Gastroesophageal sphincter (tissue), 4 donors: ENCODE measurements at places on chromosomes 1 and 21.
A peak's percentile ranks its signal among the peaks of the same experiment; 100 is the strongest.

GRCh38 chr1:205454903-205455335, 926 bp downstream of the BLACAT1 start:
- ATAC-seq: no peak

- ATAC-seq: no peak
Observed at GRCh38 chr21:29940361-29940760, 565 bp upstream of the GRIK1 start.

DNA sequence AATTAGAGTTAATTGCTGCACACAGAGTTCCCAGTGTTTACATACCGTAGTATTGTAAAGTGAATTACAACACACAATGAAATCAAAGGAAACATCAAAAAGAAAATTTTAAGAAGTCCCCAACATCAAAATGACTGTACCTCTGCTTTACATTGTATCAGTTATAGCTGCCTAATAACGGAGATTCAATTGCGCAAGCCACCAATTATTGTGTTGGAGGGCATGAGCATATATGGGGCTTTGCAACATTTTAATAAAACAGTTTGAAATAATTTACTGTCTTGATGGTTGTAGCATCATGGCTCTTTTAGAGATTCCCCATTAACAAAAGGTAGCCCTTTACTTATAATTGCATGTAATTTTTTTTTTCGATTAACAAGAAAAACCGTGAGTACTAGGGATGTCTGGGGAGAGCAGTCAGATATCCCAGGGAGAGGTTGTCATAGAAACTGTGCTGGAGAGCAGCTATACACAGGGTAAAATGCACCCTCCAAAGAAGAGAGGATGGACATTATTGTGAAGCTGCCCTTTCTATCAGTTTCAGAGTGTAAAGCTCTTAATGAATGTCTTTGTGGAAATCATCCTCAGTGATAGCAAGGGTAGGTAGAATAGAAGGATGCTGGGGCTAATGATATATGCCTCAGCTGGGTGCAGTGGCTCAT, 55.9 kb upstream of the BTG3 start:
- no peak for ATAC-seq

GRCh38 chr1:17773591-17774326, 18.6 kb downstream of the ACTL8 start:
- ATAC-seq: no peak

DNA sequence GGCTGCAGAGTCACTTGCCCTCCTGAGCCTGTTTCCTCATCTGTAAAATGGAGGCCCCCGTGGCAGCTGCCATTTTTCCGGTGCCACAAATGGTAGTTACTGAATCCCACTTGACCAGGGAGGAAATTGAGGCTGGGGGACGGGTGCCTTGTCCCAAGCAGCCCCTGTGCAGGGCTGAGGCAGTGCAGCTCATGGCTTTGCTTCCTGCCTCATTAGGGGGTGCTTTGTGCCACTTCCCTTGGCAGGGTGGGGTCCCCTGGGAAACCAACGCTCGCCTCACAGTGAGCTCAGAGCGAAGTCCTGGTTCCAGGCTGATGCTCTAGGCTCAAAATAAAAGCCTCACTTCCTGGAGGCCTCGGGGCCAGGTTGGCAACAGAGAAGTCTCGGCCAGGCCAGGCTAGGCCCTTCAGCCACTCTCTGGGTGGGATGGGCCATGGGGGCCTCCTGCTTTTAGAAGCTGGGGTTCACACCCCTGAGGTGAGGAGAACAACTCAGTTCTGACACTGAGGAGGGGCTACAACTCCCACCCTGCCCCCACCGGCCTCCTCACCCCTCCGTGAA, 6.8 kb downstream of the LAPTM5 start:
- ATAC-seq: no peak

- peak; percentile 55 for ATAC-seq
Observed at GRCh38 chr21:26945916-26946675, 20.8 kb downstream of the ADAMTS5 start.
